ENCODE measurements at places on chromosomes 5 and 9.
A peak's percentile ranks its signal among the peaks of the same experiment; 100 is the strongest.

DNA sequence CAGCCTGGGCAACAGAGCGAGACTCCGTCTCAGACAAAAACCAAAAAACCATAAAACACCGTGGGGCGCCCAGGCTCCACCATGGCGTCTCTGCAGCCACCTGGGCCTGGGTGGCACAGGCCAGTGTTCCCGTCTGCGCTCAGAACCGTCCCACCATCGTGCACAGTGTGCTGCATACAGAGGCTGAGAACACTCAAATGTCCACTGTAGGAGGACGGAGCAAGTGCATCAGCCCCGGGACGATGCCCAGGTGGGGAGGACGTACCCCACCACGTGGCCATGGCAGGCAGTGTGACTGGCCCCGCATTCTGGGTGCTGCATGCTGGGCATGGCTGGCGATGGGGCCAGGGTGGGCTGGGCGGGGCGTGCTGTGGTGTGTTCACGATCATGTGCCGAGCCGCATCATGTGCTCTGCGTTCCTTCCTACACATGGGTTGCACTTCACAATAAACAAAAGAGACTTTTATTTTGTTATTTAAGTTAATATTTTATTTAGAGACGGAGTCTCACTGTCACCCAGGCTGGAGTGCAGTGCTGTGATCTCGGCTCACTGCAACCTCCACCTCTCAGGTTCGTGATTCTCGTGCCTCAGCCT is 37.8 kb downstream of the EXD3 start:
- DNase-seq: no peak

DNA sequence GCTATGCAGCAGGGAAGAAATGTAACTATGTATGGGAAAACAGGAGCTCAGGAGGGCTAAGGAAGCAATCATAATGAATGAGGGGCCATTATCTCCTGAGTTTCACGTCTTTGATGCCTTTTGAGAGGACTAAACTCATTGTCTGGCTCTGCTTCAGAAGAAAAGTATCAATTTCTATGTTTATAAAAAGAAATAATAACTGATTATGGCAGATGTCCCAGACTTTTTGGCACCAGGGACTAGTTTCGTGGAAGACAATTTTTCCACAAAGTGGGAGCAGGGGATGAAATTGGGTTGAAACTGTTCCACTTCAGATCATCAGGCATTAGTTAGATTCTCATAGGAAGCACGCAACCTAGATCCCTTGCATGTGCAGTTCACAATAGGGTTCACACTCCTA is 8.7 kb upstream of the IL7R start:
- no peak for DNase-seq

DNA sequence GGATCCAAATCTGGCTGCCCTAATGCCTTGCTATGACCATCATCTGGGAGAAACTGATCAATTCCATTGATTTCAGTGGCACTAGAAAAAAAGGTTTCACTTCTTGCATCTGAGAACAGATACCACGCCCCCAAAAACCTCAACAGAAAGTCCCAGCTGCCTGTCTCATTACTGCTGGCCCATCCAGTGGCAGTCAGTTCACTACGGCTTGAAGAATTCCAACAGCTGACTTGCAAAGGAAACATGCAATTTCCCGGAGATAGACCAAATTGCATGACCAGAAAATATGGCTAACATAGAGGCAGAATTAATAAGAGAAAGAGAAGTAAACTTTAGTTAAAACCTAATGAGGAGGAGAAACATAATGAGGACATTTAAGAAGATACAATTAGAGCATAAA is 48.6 kb downstream of the UGCG start:
- DNase-seq: no peak

DNA sequence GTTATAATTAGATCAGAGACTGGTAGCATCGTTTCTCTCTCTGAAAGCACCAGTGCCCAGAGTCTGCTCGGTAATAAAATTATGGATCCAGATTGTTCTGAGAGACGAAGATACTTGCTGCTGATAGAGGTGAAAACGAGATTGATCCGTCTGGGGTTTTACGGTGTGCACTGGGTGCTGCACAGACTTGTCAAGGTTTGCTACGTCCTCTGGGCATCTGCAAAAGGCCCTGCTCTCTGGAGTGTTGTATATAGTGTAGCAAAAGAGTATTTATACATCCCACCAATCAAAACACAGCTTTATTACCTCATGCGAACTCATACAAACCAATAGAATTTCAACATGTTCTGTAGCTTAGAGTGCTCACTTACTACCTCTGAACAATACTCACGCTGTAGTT is 219.3 kb downstream of the PBX3 start:
- no peak for DNase-seq

GRCh38 chr5:1439388-1440097 is 5.7 kb downstream of the SLC6A3 start:
- DNase-seq: no peak

DNA sequence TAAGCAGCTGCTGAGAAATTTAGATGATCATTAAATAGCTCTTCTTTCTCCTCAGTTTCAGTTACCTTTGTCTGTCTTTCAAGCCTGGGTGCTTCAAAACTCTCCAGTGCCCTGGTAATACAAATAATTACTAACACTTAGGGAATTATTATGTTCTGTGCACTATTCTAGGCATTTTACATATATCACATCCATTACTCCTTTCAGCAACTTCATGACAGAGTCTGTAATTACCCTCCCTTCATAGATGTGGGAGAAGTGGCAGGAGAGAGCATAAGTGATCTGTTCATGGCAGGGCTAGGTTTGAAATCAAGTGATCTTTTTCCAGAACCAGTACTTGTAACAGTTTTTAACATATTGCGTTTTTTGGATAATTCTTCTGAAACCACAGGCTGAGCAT is 32.0 kb downstream of the MAN2A1 start:
- no peak for DNase-seq

DNA sequence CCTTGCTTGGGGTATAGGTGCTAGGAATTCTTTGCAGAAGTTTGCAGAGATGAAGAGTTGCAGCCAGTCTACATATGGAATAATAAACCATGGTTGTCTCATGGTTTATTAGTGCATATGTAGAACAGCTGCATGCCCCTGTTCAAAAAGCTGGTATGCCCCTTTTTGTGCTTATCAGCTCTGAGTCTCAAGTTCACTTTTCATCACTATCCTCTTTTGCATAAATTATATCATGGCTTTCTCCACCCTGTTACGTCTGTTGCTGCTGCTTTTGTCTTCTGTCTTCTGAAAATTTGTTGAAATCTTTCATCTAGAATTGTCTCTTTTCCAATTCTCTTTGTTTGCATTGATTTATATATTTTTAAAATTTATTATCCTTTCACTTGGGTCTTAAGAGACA is 172.0 kb downstream of the CPLANE1 start:
- no peak for DNase-seq

GRCh38 chr9:110986529-110986928 is 51.7 kb downstream of the LPAR1 start:
- DNase-seq: no peak

DNA sequence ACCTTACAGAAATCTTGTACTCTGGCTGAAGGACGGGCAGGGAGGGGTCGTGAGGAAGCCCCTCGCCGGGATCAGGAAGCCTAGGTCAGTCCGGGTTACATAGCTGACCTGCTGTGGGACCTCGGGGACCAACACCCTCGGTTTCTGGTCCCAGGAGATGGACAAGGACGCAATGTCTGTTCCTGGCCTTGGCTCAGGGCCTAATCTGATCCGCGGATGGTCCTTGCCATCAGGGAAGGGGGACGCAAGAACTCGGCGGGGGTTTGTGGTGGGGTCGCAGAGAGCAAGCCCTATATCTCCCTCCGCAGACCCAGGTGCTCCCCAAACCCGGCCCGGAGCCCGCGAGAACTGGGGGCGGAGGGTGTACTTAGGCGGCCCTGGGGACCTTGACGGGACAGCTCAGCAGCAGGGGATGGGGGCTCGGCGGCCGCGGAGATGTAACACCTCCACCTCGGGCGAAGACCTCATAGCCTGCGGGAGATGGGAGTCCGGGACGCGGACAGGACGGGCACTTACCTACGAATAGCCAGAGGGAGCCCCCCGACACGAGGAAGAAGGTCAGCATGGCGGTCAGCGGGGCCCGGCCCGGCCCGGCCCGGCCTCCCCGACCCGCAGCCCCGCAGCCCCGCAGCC is 353 bp downstream of the ACSL6 start:
- no peak for DNase-seq

DNA sequence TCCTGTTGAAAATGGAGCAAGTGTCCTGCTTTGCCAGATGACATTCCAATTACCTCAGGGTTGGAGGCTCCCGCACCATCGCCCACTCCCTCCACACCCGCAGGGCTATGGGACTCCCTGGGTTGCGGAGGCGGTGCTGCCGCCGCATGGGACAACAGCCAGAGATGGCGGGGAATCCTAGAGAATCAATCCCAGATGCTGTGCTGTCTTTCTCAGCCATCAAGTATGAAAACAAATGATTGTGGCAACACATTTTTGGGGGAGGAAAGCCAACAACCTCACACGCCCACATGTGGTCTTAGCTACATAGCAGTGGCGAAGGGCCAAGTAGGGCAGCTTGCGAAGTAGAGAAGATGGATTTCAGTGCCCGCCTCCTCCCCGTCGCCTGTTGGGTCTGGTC is 46.7 kb downstream of the IL31RA start:
- no peak for DNase-seq

DNA sequence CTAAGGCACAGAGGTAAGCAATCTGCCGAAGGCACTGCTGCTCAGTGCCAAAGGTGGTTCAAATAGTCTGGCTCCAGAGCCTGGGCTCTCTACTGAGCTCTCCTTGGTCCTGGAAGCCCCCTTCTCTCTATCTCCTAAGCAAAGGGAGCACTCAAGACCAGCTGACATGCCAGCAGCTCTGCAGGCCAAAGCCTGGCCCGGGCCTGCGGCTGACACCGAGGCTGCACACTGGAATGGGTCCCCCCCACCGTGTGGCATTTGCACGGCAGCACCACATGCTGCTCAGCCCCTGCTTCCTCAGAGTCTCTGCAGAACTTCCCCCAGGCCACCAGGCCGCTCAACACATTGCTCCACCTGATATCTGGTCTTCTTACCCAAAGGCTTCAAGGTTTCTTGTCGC is 57.8 kb upstream of the GOLPH3 start:
- no peak for DNase-seq

DNA sequence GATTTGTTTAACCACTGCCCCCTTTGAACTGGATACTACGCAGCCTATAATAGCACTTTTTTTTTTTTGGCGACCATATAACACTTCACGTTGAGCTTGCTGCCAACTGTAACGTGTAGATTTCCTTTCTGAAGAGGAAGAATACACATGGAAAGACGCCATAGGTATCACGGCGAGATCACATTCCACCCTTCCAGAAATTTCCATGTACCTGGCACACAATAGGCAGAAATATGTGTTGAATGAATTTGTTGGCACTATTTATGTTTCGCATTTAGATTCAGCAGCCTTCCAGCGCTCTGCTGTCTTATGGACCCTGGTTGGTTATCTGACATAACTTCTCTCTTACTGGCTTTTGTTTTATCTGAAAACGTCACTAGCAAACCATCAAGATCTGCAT is 250.3 kb downstream of the SLIT3 start:
- no peak for DNase-seq

DNA sequence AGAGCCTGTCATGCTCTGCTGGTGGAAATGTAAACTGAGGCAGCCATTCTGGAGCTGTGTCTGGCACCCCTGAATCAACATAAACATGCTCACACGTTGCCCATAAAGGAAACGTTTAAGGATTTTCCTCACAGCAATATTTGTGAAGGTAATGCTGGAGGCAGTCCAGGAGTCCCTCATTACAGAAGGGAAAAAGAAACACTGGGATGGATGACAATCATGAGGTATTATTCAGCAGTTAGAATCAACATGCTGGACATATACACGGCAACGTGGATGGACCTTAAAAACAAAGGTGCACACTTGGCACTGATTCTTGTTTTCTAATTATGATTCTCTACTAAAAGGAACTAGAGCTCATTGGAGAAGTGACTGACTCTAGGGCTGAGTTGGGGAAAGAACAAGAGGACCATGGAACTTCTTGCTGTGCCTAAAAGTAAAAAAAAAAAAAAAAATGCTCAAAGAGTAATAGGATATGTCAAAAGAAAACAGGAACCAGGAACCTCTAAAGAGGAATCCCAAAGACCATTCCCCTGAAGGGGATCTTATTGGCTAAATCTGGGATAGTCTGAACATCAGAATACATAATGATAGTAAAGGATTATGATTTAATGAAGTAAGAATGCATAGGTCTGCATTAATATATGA is 18.6 kb downstream of the B4GALT1 start:
- no peak for DNase-seq

DNA sequence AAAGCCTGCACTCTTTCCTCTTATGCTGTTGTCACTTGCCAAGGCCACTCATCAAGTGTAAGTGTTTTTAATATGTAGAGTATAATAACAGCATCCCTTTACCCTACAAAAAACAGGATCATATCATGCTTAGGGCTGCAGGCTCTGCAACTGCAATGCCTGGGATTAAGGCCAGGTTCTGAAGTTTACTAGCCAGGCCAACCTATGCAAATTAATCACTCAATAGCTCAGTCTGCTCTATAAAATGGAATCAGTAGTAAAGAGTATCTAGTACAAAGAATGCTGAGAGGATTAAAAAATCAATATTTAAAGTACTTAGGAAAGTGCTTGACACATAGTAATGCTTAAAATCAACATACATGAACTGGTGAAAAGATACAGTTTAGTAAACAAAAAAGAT is 253.3 kb downstream of the EDIL3 start:
- no peak for DNase-seq

DNA sequence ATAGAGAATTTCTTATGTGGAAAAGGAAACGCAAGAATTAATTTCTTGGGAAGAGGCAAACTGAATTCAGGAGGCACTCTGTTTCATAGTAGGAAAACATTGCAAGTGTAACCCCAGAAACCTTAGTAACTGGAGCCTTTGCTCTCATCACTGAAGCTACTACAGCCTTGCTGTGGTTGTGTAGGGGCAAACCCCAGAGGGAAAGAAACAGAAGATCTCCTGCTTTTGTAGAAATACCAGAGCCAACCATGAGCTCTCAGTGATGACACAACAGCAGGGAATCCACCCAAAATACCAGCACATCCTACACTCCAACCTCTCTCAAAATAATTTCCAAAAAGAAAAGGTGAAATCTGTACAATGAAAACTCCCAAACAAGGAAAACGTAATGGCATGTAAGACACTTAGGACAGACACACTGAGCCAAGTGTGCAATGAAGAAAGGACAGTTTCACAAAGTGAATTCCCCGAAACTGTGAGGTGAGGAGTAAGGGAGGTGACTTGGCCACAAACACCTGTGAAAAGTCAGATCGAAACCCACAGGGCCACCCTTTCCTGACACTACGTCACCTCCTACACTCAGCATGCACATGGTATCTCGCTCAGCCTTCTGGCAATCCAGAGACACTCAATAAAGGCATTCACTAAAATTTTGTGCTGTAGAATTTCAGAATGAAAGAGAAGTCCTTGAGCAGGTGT is 8.5 kb upstream of the ACSL6 start:
- peak; percentile 46 for DNase-seq

DNA sequence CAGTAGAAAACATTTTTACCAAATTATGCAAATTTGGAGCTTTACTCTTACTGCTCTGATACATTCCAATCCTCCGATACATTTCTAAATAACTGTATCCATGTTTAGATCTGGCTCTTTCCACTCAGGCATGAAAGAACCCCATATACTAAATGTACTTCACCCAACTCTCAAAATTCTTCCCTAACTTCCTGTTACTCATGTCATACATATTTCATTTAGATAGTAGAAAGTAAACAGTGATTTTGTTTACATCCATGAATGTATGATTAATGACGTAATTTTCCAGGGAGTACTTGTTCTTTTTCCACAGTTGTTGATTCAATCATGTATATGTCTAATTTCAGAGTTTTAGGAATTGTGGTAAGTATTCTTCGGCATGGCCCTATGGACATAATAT is 1426.5 kb upstream of the C9orf72 start:
- no peak for DNase-seq

GRCh38 chr5:122727112-122727541 is 47.8 kb upstream of the SNX2 start:
- no peak for DNase-seq
